ENCODE measurements at places on chromosomes 5 and 9.

- DNase-seq = no peak
Observed at GRCh38 chr5:13248253-13248652, 696.2 kb downstream of the DNAH5 start.

DNA sequence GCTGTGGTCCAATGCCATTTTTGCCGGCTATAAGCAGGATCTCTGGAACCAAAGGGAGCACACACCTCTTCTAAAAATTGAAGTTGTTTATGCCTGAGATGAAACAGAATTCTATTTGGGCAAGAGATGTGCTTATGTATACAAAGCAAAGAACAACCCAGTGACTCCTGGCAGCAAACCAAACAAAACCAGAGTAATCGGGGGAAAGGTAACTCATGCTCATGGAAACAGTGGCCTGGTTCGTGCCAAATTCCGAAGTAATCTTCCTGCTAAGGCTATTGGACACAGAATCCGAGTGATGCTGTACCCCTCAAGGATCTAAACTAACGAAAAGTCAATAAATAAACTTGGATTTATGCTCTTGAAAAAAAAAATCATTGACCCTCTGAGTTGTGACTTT is 178.7 kb downstream of the CEMIP2 start:
- DNase-seq = no peak

DNA sequence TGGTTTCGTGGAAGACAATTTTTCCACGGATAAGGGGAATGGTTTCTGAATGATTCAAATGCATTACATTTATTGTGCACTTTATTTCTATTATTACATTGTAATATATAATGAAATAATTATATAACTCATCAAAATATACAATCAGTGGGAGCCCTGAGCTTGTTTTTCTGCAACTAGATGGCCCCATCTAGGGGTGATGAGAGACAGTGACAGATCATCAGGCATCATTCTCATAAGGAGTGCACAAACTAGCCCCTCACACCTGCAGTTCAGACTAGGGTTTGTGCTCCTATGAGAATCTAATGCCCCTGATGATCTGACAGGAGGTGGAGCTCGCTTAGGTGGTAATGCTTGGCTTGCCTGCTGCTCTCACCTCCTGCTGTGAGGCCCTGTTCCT is 6.4 kb downstream of the ISCA1 start:
- no peak for DNase-seq

DNA sequence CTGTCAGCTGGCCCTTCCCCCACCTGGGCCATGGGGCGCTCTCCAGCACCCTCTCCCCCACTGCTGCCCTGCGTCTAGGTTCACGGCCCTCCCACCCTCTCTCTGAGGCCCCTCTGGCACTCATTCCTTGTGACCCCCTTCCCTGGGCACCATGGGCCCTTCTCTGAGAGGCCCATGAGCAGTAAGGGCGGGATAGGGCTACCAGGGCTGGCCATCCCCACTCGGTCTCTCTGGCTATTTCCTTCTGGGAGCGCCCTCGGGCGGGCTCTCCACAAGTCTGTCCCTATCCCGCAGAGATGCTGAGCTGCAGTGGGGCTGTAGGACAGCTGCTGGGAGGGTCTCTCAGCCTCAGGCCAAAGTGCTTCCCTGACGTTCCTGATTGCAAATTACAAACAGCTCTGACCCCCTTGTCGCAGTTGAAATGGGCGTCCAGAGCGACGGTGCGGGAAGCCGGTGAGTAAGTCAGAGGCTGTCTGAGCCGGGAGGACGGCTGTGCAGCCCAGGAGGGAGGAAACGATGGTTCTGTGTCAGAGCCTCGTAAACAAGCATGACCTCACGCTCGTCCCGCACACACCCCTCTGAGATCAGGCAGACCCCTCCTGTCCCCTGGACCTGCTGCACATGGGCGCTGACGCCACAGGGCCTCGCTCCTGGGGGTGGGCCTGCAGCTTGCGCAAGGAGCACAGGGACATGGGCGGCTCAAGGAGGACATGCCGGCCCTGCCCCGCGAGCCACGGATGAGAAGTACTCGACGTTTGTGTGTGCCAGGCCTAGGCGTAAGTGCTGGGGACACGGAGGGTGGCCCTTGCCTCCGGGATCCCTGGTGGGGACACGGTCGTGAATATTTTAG is 36.3 kb upstream of the GFPT2 start:
- DNase-seq = no peak

DNA sequence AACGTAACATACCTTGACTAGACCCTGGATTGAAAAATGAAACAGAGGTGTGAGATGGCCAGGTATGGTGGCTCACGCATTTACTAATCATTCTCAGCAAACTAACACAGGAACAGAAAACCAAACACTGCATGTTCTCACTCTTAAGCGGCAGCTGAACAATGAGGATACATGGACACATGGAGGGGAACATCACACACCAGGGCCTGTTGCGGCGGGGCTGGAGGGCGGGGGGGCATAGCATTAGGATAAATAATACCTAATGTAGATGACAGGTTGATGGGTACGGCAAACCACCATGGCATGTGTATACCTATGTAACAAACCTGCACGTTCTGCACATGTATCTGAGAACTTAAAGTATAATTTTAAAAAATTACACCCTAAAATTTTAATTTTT is 15.9 kb downstream of the RAPGEF6 start:
- no peak for DNase-seq

- DNase-seq = no peak
Observed at GRCh38 chr5:35736280-35736679, 118.6 kb downstream of the SPEF2 start.

DNA sequence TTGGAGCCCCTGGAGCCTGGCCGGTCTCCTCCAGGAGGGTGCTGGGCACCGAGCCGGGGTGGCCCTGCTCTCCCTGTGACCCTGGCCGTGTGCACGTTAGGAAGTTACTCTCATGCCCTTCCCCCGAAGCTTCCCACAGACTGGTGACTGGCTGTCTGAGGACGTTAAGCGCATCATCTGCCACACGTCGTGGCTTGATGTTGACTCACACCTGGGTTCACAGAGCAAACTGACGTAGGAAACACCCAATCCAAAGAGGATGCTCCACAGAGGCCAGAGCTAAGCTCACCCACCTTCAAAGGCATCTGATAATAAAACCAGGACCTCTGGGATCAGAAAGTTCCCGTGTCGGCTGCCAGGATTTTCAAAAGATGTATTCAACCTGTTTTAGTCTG is 152.9 kb upstream of the PHYKPL start:
- DNase-seq = no peak

DNA sequence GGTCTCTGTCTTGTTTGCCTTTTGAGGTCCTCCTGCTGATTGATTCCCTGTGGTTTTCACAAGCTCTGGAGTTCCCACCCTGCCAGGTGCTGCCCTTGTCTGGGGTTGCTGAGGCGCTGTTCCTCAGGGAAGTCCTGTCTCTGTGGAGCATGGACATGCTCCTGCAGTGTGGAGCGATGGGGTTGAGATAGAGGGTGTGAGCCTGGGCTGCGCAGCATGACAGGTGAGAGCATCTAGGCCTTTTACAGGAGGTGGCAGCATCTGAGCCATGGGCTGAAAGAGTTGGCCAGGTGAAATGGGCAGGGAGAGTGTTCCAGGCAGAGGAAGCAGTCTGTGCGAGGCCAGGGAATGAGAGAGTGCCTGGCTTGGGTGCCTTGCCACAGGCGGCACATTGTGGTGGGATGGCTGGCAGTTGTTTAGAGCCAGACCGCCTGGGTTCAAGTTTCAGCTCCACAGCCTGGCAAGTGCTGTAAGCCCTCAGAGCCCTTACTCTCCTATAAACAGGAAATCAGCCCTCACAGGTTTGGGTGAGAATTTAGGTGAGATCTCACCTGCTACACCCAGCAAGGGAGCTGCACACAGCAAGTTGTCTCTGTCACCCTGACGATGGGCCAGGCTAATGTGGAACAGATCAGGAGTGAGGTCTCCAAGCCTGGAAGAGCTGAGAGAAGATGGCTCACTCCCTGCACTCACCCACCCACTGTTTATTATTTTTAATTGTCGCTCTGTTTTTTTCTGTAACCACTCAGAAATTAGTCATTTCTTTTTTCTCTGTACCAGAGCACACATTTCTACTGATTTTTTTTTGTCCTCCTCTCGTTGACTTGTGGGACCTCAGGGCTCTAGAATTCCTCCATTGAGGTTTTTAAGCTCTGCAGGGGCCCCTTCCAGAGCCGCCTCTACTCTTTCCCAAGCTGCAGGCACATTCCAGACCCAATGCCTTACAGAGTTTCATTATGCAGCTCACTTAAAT is 19.6 kb downstream of the TCOF1 start:
- no peak for DNase-seq

DNA sequence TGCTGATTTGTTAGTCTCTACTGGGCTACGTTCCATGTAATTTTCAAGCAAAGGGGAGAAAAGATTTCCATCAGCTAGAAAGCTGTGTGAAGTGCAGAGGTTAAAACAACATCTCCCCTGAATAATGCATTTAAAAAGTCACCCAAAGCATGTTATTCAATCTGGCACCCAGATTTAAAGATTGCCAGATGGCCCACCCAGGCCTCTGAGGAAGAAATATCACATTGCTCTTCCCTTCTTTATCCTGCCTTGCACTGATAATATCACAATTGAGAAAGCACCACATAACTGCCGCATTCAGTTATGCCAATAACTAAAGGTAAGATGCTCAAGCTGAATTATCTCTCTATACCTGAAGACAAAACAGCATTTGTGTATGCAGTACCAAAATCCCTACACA is 119.4 kb upstream of the PUM3 start:
- DNase-seq = no peak

Measured in activated CD4-positive, alpha-beta T cell treated with anti-CD3 and anti-CD28 coated beads, Interleukin-2, amount 50 U/mL, for 48 hours (primary cell).